Stimulated activated CD4-positive, alpha-beta T cell treated with anti-CD3 and anti-CD28 coated beads, Interleukin-12 subunit alpha, Interleukin-12 subunit beta, amount 100 ng/mL, for 48 hours (primary cell): ENCODE measurements at places on chromosomes 5 and 9.

DNA sequence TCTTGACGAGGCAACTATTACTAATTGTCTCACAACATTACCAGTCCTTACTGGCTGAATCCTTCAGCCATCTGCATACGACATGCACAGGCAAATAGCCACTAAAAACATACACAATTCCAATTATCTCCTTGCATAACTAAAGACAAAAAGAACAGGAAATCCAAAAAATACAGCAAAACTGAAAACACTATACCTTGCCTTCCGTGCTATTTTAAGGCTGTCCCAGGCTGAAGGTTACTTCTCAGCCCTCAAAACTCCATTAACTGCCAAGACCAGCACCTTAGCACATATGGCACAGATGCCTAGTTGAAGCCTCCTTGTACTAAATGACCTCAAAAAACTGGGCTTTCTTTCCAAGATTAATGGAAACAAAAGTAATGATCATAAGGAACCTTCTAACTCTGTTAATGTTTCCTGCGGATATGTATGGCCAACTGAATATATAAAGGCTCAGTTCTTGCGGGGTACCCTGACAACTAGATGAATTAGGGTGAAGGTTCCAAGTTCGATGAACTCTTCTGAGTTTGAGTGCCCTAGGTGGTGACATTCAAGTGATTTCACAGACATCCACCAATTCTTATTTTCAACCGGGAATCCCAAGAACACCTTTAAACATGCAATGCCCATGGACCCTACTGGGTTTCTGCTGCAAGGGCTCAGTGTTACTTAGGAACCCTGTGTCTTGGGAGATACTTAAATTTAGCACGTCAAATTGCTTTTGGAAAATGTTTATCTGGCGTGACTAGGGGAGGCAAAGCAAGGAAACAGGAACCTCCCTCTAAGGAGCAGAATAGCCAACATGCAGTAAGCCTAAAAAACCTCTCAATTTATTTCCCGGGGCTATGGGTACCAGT lies 455.3 kb downstream of the RAB3C start:
- DNase-seq = no peak

GRCh38 chr5:147512659-147513379 lies 3.0 kb upstream of the DPYSL3 start:
- DNase-seq = no peak

- peak; percentile 47 for DNase-seq
Measured at GRCh38 chr5:56669534-56670483, 145.5 kb upstream of the MAP3K1 start.

GRCh38 chr5:55440188-55440646 lies 94.5 kb downstream of the PLPP1 start:
- peak; percentile 20 for DNase-seq

DNA sequence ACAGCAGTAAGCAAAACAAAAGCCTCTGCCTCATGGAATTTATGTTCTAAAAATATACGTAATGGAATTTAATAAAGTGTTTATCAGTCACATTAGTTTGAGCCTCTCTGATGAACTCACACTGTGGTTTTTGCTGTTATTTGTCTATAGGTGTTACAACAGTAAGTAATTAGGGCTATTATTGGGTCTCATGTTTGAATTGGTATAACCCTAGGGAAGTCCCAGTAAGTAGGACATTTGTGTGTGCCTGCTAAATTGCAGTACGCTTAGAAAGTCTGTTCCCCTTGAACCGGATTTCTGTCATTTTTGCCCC lies 197.6 kb downstream of the NR3C1 start:
- no peak for DNase-seq

GRCh38 chr9:79857188-79857587 lies 285.4 kb downstream of the TLE4 start:
- DNase-seq = no peak

- DNase-seq = no peak
Measured at GRCh38 chr5:87020099-87020934, 247.4 kb upstream of the RASA1 start.

- DNase-seq = no peak
Measured at GRCh38 chr9:96136992-96137670, 164.8 kb downstream of the HSD17B3 start.

GRCh38 chr5:98050583-98050982 lies 722.9 kb upstream of the RGMB start:
- DNase-seq = no peak

DNA sequence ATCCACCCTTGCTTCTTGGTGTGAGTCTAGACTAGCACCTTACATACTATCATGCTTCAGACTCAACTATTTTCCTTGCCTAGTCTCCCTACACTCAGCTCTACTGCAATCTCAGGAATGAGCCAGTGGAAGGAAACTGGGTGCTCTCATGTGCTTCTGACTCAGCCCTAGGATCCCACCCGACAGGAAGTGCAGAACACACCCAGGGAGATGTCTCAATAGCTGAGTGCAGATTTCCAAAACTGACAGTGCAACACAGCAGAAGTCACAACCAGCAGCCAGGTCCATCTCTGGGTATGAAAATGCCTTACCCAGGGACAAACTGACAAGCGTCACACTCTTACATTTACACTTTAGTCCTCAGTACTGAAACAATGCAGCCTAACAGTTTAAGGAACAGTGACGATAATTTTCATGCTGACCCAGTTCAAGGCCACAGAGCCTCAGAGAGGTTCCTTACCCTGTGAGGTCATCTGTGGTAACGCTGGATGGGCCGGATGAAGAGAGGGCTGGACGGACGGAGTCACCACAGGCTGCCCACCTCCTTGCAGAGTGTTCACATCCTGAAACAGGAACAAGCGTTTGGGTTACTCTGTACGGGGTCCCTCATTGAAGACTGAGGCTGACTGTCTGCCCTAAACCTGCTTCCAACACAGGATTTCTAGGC lies 33.0 kb downstream of the FKBP15 start:
- no peak for DNase-seq

GRCh38 chr5:149878371-149878770 lies 66.2 kb downstream of the PDE6A start:
- no peak for DNase-seq

GRCh38 chr9:101130054-101130453 lies 101.5 kb downstream of the PLPPR1 start:
- no peak for DNase-seq

- DNase-seq = no peak
Measured at GRCh38 chr5:151695464-151695863, 8.7 kb upstream of the SPARC start.

GRCh38 chr5:80146046-80146445 lies 109.8 kb downstream of the SERINC5 start:
- DNase-seq = no peak

- DNase-seq = no peak
Measured at GRCh38 chr9:136589766-136590763, 44.2 kb upstream of the NOTCH1 start.

DNA sequence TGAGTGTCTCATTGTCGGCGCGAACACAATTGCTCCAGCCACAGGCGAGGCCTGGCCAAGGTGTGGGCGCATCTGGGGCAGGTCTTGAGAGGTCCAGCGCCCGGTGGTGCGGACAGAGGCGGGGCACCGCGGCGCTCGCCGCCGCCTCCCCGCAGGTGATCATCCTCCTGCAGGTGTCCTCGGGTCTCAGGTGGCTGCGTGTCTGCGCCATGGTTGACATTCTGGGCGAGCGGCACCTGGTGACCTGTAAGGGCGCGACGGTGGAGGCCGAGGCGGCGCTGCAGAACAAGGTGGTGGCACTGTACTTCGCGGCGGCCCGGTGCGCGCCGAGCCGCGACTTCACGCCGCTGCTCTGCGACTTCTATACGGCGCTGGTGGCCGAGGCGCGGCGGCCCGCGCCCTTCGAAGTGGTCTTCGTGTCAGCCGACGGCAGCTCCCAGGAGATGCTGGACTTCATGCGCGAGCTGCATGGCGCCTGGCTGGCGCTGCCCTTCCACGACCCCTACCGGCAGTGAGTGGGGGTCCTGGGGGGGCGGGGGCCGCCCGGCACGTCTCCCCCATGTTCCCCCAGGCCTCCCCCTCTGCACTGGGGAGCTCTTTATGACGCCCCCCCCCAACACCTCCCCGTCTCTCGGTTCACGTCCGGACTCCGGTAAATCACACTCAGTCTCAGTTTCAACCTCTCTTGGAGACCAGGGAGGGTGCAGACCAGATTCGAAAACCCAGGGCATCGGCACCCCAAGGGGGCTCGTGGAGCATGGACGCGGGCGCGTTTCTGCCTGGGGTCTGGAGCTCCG lies 446 bp downstream of the NXNL2 start:
- DNase-seq = no peak

DNA sequence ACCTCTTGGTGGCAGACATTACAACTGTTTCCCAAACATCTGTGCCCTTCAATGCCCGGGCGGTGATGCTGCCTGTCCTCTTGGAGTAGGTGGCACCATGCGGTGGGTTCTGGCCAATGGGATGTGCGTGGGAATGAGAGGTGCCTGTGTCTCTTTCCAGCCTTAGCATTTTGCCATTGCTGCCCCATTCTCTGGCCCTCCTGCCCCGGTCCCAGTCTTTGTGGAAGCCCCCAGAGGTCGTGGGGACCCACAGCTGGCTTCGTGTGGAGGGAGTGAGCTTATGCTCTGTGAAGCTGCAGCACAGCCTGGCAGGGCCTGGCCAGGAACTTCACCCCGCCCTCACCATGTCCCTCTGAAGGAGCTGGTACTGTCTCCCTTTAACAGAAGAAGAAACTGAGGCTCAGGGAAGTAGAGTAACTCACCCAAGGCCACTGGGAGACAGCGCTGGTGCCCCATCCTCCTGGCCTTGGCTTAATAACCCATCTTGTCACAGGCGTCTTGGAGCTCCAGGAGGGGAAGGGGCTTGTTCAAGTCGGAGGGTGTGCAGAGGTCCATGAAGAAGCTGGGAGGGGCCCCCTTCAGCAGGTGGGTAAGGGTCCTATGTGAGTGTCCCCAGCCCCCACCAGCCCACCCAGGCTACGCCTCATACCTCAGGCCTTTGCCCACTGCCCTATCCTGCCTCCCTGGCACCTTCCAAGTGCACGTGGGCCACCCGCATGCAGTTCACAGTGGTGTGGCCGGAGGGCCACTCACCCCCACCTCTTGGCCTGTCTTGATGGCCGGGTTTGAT lies 173.6 kb downstream of the GAPVD1 start:
- DNase-seq = no peak

GRCh38 chr9:70228118-70228517 lies 30.7 kb upstream of the SMC5 start:
- DNase-seq = no peak

GRCh38 chr9:94867842-94868312 lies 141.4 kb downstream of the AOPEP start:
- DNase-seq = no peak

GRCh38 chr9:135198586-135199285 lies 111.3 kb downstream of the OLFM1 start:
- no peak for DNase-seq

DNA sequence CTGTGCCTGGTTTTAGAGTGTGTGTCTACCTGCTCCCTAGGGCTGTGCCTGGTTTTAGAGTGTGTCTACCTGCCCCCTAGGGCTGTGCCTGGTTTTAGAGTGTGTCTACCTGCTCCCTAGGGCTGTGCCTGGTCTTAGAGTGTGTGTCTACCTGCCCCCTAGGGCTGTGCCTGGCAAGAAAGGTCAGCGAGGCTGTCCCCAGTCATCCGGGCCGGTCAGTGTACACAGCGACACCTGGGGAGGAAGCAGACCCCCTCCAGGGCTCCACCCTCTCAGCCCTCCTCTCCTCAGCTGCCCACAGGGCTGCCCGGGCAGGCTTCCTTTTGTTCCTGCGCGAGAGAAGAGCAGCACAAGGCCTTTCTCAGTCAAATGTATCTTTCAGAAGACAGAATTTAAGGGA lies 4.1 kb downstream of the NRARP start:
- DNase-seq = no peak

GRCh38 chr5:136816327-136816726 lies 451.0 kb upstream of the TRPC7 start:
- DNase-seq = no peak

DNA sequence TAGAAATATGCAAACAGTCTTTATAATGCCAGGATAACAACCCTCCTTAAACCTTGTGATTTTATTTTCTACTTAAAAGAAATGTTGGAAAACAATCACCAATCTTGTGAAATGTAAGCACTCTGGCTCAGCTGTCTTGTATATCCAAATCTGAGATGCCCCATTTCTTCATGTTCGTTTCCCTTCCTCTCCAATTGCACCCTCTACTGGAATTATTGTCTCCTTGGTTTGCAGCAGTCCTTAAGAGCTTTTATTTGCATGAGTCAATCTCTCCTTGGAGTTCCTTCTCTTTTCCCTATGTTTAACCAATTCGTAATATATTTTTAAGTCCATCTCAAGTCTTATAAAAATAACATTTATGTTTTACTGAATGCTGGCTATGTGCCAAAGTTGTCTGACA lies 362.0 kb upstream of the CDH10 start:
- DNase-seq = no peak

DNA sequence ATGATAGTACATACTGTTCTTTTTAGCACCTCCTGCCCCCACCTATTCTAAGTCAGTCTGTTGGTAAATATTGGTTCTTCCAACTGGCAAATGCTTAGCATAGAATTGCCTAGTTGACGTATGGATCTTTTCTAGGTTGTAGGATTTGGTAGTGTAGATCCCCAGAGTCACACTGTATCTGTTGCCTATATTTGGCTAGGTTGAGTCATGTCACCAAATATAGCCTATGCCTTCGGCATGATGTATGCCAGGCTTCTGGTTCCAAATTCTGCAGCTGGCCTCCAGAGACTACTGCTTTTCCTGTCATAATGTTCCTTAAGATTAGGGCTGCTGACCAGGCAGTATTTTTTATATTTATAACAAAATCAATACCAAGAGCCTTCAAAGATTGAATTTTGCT lies 38.2 kb downstream of the CPEB4 start:
- no peak for DNase-seq

DNA sequence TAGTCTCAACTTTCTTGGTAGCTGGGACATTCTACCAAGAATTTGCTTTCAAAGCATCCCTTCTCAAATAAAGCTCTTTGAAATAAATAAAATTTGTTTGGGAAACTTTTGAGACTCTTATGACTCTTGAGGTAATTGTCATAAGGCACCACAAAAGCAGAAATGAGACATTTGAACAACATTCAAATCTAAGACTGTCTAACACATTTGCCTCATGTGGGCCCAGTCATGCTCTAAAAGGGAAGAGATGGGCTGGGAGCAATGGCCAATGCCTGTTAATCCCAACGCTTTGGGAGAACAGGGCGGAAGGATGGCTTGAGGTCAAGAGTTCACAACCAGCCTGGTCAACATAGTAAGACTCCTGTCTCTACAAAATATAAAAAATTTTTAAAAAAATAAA lies 26.4 kb downstream of the SLC31A2 start:
- no peak for DNase-seq

- DNase-seq = no peak
Measured at GRCh38 chr5:90690307-90690706, 131.7 kb downstream of the ADGRV1 start.

- DNase-seq = no peak
Measured at GRCh38 chr5:35443803-35444595, 173.7 kb upstream of the SPEF2 start.

DNA sequence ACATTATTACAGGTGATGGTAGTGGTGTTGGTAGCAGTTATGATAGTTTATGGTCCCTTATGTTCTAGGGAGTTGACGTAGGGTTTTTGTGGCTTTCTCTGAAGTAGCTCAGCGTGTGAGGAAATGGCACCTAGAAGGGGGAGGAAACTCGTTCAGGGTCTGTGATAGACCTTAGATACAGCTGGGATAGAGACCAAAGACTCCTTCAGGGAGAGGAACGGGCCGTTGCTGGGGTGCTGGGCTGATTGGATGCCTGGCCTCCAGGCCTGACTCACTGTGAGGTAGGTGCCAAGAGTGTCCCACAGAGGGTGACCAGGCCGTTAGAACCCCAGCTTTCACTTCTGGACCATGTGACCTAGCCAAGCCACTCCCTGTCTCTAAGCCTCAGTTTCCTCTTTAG lies 96.6 kb downstream of the DAB2IP start:
- no peak for DNase-seq

GRCh38 chr5:68315679-68316271 lies 100.2 kb downstream of the PIK3R1 start:
- peak; percentile 23 for DNase-seq

GRCh38 chr5:136521696-136522095 lies 156.4 kb upstream of the TRPC7 start:
- no peak for DNase-seq
